ENCODE measurements at places on chromosomes 11 and 22.

GRCh38 chr22:36197514-36198146 is 4.0 kb downstream of the APOL4 start:
- DNase-seq, result no peak

DNA sequence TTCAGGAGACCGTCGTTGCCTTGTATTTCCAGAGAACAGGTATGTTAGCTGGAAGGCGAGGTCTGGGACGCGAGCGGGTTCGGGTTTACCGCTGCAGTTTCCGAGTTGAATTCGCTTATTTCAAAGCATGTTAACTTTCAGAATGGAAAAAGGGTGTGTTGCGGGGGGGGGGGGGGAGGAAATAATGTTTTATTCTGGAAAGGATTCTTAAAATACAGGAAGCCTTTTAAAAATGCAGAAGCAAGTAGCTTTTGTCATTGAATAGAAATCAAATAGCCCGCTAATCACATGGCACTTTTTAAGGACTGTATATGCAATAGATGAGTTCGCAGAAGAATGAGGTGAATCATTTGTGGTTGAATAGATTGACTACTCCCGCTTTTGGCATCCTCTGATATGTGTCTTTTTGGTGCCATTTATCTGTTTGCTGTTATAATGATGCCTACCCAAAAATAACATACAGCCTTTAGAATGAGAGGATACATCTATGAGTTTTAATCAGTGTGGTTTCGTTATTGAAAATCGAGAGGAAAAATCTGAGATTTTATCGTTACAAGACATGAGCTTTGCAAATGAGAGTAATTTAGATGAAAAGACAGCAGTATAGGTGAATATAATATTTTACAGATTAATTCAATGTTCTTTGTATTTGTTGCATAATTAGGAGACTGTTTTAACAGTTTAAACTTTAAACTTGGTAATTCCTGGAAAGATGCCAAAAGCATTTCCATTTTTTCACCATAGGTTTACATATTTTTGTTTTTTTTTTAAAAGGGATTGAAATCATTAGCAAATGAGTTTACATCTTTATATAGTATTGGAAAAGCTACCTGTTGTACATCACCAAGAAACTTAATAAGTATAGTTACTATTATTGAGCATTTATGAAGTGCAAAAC is 1.7 kb downstream of the PDE3B start:
- DNase-seq, result peak; percentile 43

- DNase-seq, result no peak
These were observed 18.8 kb downstream of the SCN4B start for GRCh38 chr11:118133816-118134215.

- no peak for DNase-seq
These were observed 288.1 kb downstream of the TBC1D22A start for GRCh38 chr22:47050401-47051051.

- DNase-seq, result no peak
These were observed 8.0 kb downstream of the ARFGAP3 start for GRCh38 chr22:42848941-42849550.

GRCh38 chr11:104649002-104649401 is 249.3 kb downstream of the CASP12 start:
- DNase-seq, result no peak

DNA sequence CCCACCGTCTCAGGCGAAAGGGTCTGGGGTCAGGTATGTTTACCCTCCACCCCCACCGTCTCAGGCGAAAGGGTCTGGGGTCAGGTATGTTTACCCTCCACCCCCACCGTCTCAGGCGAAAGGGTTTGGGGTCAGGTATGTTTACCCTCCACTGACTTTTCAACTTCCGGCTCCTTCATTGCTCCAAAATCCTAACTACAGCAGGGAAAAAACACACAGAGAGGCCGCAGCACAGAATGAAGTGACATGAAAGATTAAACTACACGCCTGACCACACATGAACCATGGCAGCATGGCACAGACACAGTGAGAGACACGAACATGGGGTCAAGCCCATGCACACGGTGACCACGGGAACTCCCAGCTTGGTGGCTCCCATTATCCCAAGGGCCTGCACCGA is 634.9 kb upstream of the B3GAT1 start:
- DNase-seq, result no peak

DNA sequence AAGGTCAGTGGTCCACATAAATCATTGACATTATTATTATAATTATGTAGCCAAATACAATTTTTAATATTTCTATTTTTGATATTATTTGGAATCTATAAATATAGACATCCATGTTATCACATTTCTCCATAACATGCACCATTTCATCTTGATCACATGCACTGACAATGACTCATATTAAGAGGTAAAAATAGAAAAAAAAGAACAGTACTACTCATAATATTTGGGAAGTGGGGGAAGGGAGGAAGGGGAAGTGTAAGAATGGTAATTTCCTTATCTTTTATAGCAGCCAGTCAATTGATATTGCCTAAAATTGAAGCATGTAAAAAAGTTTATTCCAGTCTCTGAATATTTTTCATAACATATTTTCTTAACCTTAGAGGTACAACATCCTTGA is 72.3 kb downstream of the ADM start:
- no peak for DNase-seq

Measured in activated naive CD4-positive, alpha-beta T cell treated with anti-CD3 and anti-CD28 coated beads for 36 hours (primary cell).